ENCODE measurements at places on chromosomes 11 and 22.

GRCh38 chr11:117466966-117467365 lies 139.3 kb downstream of the CEP164 start:
- no peak for DNase-seq

DNA sequence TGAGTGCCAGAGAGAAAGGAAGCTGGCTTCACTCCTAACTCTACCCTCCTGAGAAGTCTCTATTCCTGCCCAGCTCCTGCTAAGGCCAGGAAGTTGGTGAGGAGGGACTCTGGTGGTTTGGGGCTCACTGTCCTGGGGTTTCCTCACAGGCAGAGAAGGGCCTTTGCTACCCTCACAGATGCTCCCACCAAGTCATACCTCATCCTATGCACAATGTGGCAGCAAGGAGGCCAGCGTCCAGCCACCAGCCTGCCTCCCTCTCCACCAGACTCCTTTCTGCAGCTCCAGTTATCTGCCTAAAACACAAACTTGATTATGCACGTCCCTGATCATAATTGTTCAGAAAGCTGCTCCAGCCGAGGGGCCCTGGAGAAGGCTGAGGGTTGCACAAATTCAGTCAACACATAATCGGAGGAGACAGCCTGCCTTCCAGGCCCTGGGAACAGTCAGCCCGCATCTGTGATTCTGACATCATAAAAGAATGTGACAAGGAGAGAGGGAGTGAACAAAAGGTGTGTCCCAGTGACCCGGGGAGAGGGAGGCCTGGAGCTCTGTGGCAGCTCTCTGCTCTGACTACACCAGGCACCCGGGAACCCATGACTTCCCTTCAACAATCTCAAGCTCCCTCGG lies 28.8 kb downstream of the DKK3 start:
- no peak for DNase-seq

DNA sequence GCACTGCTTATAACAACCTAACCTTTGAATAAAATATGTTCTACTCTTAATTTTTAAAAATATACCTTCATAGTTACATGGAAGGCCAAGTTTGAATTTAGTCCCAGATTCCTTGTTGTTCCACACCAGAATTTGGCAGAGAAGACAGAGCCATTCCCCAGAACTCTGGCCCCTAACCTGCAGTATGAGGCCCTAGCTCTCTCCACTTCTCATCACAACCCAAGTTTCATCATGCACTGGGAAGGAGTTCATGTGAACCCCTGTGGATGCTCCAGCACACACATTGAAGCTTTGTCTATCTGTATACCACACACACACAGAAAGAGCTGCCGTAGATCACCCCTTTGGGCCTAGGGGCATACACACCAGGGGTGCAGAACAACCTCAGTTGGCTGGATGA lies 10.6 kb upstream of the BBOX1 start:
- DNase-seq: no peak

DNA sequence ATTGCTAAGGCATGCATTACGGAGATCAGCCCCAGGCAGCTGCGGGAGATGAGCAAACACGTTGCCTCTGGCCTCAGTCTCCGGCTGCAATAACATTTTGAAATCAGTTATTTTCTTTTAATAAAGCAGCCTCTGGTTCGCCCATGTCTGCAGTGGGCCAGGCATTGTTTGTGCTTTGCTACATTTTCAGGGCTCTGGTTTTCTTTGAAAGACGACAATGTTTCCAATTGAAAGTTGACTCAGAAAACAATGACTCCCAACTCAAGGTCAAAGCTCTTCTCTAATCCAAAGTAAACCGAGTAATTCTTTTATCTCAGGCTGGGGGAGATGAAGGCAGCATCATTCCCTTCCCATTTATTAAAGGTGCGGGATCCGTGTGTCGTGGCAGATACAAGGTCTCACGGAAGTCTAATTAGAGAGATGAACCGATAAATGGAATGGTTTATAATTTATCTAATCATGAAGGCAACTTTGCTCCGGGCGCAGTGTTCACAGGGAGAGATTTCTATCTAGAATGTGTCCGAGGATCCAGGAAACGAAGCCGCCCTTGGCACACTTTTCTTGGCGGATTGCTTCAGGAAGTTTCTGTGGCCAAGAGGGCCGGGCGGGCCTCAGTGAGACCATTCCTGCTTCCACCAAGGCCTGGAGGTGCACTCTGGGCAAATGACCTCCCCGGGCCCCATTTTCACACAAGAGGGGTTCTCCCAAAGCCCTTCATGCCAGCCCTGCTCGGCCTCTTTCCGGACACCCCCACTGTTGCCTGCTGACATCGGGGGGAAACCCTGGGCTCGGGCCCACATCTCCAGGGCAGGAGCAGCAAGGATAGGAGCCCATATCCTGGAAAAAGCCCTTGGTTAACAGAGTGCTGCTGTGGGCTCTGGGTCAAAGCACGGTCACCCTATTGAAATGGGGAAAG lies 811.4 kb downstream of the BRD1 start:
- no peak for DNase-seq

- DNase-seq: no peak
Observed at GRCh38 chr11:10327254-10327653, 22.4 kb downstream of the ADM start.

DNA sequence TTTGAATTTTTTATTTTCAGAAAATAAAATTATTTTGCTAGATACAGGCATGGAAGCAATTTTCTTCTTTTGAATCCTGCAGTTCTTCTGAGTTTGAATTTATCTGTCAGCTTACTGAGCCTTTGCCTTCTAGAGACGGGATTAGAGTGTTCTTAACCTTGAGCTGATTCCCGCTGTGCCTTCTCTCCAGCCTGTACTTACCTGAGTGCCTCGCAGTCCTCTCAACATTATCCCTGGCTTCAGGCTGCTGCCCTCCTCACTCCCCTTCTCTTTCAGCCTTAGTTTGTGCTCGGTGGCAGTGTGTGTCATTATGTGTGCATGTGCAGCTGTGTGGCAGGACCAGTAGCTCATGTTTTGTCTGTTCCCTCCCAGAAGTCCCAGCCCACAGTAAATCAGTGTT lies 24.3 kb downstream of the OSBP2 start:
- no peak for DNase-seq

DNA sequence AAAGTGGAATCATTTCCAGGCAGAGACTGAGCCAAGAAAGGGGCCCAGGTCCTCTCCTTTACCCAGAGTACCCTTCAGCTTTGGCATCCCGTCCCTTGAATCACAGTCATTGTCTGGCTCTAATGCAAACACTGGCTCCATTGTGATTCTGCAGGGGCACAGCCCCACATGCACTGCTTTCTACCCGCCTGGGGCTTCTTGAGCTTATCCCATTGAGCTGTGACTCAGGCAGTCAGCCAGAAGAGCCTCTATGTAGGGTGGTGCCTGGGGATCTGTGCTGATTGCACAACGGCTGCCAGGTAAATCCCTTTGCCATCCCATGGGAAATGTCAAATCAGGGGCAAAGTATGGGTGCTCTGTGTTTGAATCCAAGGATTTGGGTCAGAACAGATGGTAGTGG lies 88.9 kb downstream of the RASSF10 start:
- DNase-seq: no peak

- no peak for DNase-seq
Observed at GRCh38 chr11:62806611-62807121, 1.4 kb upstream of the NXF1 start.

DNA sequence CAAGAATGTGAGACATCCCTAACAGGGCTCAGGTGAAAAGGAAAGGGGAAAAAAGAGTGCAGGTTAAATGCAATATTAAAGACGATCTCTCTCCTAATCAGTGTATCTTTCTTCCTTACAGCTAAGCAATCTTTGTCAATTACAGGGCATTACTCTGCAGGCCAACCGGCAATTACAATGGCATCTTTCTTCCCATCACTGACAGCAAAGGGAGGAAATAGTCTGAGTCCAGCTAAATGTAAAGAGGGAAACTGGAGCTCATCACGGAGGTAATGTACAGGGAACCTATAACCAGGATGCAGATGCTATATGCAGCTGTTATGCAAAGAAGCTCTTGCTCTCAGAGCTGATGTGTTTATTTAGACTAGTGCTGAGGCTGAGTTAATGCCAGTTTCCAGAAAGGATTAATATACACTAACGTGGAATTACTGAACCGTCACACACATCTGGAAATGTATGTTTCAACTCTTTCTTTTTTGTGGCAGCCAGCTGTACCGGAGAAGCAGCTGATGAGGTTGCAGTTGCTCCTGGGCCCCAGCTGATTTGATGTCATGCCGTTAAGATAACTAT lies 121.6 kb downstream of the KIRREL3 start:
- no peak for DNase-seq

Data from stimulated activated CD4-positive, alpha-beta T cell treated with anti-CD3 and anti-CD28 coated beads, Interleukin-15, amount 100 ng/mL, for 1 hour (primary cell).